ENCODE measurements at places on chromosomes 2 and 18.

GRCh38 chr2:81097361-81097760 is 792.8 kb upstream of the LRRTM1 start:
- DNase-seq, result no peak

DNA sequence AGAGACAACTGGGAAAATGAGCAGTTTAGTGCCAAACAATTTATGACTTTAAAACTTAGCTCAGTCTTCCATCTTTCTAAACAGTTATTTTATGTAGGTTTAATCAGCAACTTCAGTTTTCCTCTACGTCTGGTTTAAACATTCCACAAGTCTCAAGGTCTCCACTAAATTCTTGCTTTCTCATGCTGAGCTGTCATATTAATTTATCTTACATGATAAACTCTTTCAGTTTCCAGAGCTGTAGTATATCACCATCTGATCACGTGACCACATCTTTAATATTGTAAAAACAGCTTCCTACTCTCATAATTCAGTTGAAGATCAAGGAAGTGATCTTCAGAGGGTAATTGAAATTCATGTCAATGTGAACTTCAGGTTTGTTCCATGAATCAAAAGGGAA is 158.6 kb downstream of the ZNF804A start:
- no peak for DNase-seq

DNA sequence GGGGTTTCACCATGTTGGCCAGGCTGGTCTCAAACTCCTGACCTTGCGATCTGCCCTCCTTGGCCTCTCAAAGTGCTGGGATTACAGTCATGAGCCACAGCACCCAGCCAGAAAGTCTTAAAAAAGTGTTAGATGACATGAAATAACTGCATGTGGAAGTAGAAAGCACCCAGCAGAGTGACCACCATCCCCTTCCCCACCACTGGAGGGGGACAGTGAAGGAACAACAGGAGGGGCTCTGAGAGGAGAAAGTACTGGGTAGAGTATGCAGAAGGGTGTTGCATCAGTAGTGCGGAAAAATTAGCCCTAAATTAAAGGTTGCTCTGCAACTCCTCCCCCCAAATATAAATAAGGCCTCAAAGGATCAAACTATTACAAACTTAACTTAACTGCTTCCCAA is 230.5 kb downstream of the ZNF521 start:
- DNase-seq, result no peak

DNA sequence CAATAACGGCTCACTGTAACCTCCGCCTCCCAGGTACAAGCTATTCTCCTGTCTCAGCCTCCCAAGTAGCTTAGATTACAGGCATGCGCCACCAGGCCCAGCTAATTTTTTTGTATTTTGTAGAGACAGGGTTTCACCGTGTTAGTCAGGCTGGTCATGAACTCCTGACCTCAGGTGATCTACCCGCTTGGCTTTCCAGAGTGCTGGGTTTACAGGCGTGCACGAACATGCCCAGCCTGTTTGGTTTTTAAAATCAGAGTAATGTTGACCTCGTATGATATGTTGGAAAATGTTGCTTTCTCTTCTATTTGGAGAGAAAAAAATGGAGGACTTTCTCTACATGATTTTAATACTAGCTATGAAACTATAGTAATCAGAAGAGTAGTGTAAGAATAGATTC is 386.2 kb downstream of the PTH2R start:
- DNase-seq, result no peak

DNA sequence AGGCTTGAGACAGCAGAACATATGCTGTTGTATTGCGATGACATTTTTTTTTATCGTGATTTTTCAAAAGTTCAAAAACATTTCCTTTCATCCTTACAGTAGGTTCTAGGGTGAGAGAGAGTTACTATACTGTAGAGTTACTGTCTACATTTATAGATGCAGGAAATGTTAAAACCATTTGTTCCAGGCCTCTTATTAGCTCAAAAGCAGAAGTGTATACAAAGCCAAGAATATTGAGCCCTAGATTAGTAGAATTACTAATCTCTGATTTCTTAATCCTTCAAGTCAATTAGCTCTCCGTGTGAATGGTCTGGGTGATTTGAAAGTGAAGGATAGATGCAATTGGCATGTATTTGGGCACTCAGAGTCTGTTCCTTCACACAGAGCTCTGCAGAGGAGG is 73.1 kb downstream of the MAPRE2 start:
- no peak for DNase-seq

GRCh38 chr2:99634234-99634633 is 144.4 kb upstream of the REV1 start:
- no peak for DNase-seq

- no peak for DNase-seq
Measured at GRCh38 chr2:187497858-187498463, 49.9 kb upstream of the CALCRL start.

DNA sequence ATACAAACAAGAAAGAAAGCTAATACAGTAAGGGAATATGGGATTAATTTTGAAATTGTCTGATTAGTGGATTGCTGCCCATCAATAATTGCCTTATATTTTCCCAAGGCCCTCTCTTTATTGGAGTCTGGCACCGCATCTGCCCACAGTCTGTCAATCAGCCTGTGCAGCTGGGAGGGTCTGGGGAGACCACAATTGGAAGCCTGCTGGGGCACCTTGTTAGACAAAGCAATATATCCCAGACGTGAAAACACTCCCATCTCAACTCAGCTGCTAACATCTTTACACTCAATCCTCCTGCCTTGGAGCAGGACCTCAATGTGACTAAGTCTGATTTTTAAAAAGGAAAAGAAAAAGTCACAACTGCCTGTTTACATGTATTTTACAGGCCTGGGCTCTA is 258.6 kb downstream of the SRBD1 start:
- no peak for DNase-seq

GRCh38 chr2:15307526-15307925 is 253.6 kb downstream of the NBAS start:
- no peak for DNase-seq

DNA sequence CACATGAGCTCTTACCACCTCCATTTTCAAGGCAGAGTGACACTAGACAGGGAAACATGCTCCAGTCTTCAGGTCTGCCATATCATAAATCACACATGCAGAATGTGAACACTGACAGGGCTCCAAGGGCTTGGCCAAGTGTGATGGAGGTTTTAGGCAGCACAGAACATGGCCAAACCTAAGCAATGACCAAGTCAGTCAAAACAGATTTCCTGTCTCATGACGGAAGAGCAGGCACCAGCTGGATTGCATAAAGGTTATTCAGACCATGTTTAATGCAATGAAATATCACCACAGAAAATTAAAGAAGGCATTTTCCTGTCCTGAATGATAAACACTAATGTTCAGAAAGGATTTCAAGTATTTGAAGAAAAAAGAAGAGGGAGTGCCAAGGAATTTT is 72.5 kb downstream of the SUMO1 start:
- DNase-seq, result no peak

DNA sequence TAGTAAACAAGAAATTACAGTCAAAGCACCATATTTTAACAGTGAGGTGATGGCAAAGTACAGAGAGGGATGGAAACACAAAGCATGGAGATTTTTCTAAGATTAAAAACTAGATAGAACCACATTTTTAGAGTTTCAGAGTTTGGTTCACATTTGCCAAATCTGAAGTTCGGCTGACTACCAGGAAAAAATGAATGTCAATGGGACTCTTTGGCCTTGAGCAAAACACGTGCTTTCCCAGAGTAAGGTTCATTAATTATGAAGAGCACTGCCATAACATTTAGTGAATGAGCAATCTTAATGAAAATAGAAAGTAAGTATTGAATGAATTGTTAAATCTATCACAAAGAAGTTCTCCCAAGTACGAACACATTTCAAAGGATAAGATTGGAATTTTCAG is 571.2 kb upstream of the VRK2 start:
- DNase-seq, result no peak

DNA sequence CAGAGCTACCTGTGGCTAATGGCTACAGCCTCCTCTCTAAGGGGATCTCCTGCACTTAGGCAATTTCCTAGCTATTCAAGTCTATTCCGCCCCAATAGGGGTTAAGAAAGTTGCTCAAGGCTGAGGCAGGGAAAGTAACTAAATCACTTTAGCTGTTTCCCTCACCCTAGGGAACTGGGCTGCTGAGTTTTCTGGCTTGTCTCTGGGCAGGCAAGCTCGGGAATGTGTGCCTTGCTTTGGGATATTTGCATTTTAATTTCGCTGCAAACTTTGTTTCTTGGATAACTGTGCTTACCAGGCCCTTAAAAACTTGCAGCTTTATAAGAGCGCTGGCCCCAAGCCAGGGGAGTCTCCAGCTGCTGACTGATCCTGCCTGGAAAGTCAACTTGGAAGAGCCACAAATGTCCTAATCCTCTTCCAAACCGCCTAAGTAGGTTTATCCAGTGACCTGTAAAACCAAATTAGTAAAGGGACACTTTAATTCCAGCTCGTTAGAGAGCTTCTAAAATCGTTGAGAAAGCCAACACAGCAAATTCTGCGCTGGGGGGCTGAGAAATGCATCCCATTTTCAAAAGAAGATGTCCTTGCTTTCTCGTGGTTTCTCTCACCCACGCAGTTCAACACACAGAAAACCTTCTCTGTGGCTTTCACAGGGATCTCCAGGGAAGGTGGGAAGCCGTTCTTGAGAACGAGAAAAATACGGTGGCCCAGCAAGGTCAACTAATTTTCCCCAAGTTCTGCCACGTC is 59.5 kb upstream of the SP3 start:
- no peak for DNase-seq

- DNase-seq, result no peak
Measured at GRCh38 chr18:24756385-24756784, 295.9 kb downstream of the HRH4 start.

GRCh38 chr18:25503567-25504081 is 151.7 kb upstream of the ZNF521 start:
- DNase-seq, result no peak

DNA sequence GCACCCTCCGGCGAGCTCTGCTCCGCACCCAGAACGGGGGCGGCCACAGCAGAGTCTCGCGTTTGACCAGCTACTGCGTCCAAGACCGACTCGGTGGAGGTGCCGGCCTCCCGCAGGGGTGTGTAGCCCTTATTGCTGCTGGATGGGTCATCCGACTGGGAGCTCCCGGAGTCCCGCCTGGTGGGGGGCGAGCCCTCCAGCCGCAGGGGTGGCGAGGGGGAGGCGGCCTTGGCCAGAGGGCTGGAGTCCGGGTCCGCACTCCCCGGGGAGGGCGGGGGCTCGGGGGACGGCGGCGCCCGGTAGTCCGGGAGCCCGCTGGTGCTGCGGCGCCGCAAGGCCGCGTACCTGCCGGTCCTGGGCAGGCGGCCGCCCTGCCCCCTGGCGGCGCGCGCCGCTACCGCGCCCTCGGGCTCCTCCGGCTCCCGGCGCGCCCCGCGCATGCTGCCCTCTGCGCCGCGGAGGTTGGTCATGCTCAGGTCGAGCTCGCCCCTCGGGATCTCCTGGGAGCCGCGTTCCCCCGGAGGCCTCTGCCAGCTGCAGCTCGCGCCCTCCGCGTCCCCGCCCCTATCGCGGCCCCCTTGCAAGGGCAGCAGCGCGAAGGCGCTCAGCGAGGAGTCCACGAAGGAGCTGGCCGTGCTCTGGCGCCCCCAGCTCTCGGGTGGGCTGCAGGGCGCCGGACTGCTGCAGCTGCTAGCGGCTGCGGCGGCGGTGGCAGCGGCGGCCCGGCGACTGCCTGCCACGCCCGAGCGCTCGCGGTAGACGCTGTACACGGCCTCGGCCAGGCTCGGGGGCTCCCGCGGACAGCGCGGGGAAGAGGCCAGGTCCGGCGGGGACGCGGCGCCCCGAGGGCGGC is 4.8 kb downstream of the TMEM200C start:
- no peak for DNase-seq

DNA sequence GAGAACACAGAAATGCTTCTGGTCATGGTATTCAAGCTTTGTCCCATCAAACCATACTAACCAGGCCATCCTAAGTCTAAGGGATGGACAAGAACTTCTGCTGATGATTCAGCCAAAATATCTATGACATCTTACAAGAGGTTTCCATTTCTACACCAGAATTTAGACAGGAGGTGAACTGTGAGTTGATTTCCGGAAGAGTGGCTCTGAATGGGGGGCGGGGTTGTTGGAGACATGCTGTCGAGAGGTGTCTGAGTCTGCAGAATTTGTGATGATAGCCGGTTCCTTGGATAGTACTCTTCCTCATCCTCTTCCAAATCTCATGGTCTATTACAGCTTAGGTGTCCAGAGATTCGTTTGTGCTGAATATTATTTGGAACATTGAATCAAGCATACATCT is 408.7 kb upstream of the TCF4 start:
- DNase-seq, result no peak

DNA sequence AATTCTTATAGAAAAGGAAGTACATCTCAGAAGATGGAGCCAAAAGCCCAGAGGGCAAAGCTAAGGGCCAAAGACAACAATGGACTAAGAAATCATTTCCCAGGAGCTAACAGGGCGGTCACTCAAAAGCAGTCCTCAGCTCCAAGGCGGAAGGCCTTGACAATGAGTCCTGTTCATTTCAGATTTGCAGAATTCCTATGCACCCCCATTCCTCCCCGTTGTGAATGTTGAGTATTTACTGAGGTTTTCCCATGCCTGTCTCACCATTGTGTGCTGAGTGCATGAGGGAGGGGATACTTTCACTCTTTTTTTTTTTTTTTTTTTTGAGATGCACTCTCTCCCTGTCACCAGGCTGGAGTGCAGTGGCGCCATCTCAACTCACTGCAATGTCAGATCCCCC is 18.8 kb upstream of the DTNB start:
- DNase-seq, result no peak

DNA sequence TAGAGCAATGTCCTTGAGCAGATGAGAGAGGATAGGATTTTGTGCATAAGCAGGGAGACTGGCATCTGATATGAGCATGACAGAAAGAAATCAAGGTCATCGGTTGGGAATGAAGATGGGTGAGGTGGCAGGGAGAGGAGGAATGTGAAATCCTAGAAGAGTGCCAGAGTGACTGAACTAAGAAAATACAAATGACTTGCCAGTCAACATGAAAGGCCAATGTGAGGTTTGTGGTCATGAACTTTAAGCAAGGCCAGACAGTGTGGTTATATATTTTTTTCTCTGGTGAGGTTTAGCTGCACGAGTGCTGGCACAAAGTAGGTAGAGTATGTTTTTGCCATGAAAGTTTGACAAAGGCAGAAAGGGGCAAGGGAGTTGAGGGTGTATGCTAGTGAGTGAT is 21.2 kb downstream of the QPCT start:
- DNase-seq, result no peak

DNA sequence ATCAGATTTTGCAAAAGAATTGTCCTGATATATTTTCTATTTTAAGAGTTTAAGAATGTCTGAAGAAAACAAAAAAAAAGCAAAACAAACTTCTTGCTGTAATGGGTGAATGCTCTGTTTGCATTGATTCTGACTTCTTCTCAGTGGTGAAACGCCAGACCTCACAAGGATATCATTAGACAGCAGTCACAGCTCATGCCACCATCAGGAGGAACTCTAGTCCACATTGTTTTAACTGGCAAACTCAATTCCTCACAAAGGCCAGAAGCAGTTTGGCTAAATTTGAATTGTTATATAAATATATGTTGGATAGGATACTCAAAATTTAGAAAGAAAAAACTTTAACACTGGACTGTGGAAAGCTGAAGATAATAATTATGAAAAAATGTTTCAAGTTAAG is 89.4 kb downstream of the DOK6 start:
- DNase-seq, result no peak

DNA sequence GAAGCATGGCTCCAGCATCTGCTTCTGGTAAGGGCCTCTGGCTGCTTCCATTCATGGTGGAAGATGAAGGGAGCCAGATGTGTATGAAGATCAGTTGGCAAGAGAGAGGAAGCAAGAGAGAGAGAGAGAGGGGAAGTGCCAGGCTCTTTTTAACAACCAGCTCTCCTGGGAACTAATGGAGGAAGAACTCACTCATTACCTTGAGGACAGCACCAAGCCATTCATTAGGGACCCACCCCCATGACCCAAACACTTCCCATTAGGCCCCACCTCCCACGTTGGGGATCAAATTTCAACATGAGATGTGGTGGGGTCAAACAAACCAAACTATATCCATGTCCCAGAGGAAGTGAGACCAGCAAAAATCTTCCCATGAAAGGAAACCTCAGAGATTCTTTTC is 124.8 kb upstream of the SIX2 start:
- DNase-seq, result no peak
